Muscle of leg (tissue), 16 donors: ENCODE measurements at places on chromosomes 1 and 21. TPM values are rescaled to one million over a fixed set of nuclear protein-coding genes. Genes with fewer than 3 reads are reported as not detected.

DNA sequence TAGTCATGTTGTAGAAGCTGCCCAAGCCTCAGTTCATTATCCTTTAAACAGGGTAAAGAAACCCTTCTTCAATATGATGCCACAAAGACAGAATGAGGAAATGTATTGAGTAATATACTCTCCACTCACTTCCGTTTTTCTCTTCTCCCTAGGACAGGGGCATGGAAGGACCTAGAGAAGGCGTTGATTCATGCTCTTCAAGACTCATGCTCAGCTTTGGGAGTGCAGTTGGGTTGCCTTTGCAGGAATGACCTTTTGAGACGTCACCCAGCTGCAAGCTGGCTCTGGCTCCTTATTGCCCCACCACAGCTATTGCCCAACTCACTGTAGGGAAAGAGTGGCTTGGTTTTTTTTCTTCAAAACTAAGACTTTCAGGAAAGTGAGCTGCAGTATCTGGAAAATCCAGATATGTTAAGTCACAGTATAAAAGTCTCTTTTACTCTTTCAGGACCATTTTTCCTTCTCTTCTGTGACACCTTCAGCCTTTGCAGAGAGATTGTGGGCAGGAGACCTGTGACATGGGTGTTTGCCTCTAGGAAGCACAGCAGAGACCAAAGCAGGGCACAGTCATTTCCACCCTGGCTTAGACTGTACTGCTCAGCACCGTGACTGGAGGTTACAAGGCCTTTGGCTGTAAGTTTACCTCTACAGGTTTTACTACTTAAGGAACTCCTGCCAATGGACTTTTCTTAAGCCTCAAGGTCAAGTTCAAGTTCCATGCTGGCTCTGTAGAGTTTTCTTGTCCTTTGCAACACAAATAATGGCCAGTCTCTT, 39.5 kb downstream of the XCL2 start:
- H3K27me3 ChIP-seq = no peaks in the 10 kb centered on the region
- peaks cover 8% of the 10 kb centered on the region for H3K4me1 ChIP-seq
- H3K4me3 ChIP-seq = no peak overlapping the region
- no peaks in the 10 kb centered on the region for H3K36me3 ChIP-seq
- H3K27ac ChIP-seq = no peak overlapping the region
- DNase-seq = peak; percentile 69

DNA sequence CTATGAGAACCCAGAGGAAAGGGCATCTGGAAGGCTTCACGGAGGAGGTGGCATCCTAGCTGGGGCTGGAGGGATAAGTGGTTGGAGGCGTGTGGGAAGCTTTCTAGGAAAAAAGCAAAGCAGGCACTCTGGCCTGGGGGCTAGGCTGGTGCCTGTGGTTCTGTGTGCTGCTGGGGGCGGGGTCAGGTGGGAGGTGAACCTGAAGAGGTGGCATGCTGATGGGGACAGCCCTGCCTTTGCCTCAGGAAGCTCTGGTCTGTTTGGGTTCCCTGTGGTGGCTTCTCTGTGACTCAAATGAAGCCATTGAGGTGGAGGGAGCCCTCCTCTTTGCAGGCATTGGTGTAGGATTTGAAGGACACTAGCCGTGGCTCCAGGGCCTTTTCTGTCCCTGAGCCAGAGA, 221.6 kb upstream of the POU3F1 start:
- H3K4me1 ChIP-seq = no peaks in the 10 kb centered on the region
- H3K27ac ChIP-seq = no peak overlapping the region
- no peak overlapping the region for H3K4me3 ChIP-seq
- peaks cover 25% of the 10 kb centered on the region for H3K27me3 ChIP-seq

GRCh38 chr1:239882967-239883366, 208.7 kb upstream of the FMN2 start:
- no peak overlapping the region for H3K27ac ChIP-seq
- no peaks in the 10 kb centered on the region for H3K27me3 ChIP-seq
- no peak for DNase-seq
- H3K36me3 ChIP-seq = no peaks in the 10 kb centered on the region
- peaks cover 4% of the 10 kb centered on the region for H3K4me1 ChIP-seq

DNA sequence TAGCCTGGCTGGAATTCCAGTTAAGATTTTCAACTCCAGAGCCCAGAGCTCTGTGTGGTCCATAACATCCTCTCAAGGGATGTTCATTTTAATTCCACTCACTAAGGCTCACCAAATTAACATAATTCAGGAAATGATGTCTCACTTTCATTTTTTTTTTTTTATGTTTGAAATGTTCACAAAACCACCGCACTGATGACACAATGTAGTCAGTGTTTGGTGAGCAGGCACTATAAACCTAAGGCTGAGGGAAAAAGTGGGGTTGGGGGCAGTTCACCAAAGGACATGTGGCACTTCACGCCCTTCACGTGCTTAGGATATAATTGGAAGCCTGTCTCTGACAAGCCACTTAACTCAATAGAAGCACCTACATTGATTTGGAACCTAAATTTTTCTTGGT, 177.3 kb upstream of the CAMK1G start:
- DNase-seq = no peak
- H3K27ac ChIP-seq = no peak overlapping the region
- peaks cover 2% of the 10 kb centered on the region for H3K27me3 ChIP-seq
- no peaks in the 10 kb centered on the region for H3K36me3 ChIP-seq

- H3K27me3 ChIP-seq = no peaks in the 10 kb centered on the region
- DNase-seq = peak; percentile 92
- H3K27ac ChIP-seq = peak overlapping the region; percentile 75
These were observed 503.9 kb upstream of the USP24 start for GRCh38 chr1:55718758-55719671.

RIPK4 gene
- 0.22 TPM for total RNA-seq

MAP1LC3C gene
- total RNA-seq = 12.5 TPM

GRCh38 chr21:25934771-25935224, 200.0 kb downstream of the GABPA start:
- H3K36me3 ChIP-seq = no peaks in the 10 kb centered on the region
- H3K4me3 ChIP-seq = no peak overlapping the region
- no peaks in the 10 kb centered on the region for H3K27me3 ChIP-seq
- H3K27ac ChIP-seq = peak overlapping the region; percentile 60
- peak; percentile 82 for DNase-seq

GRHL3 gene
- 0.09 TPM for total RNA-seq

DNA sequence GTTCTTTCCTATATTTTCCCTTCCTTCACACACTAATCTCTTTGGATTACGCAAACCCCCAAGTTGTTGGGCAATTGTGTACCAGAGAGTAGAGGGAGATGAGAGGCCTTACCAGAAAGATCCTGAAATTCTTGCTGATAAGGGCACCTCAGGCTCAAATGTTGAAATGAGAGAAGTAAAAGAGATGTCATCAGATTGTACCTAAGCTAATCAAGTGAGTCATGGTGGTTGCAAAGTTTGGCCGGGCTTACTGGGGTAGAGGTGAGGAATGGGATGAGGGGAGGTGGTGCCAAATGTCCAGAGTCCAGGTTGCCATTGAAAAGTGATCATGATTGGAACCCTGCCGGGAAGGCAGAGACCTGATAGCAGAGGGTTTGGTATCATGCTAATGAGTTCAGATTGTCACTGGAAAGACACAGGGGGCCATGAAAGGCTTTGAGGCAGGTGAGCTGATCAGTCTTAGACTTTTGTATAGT, 43.1 kb downstream of the OPTC start:
- H3K4me1 ChIP-seq = no peaks in the 10 kb centered on the region
- no peak overlapping the region for H3K4me3 ChIP-seq
- H3K27ac ChIP-seq = no peak overlapping the region
- H3K36me3 ChIP-seq = no peaks in the 10 kb centered on the region
- DNase-seq = no peak

DNA sequence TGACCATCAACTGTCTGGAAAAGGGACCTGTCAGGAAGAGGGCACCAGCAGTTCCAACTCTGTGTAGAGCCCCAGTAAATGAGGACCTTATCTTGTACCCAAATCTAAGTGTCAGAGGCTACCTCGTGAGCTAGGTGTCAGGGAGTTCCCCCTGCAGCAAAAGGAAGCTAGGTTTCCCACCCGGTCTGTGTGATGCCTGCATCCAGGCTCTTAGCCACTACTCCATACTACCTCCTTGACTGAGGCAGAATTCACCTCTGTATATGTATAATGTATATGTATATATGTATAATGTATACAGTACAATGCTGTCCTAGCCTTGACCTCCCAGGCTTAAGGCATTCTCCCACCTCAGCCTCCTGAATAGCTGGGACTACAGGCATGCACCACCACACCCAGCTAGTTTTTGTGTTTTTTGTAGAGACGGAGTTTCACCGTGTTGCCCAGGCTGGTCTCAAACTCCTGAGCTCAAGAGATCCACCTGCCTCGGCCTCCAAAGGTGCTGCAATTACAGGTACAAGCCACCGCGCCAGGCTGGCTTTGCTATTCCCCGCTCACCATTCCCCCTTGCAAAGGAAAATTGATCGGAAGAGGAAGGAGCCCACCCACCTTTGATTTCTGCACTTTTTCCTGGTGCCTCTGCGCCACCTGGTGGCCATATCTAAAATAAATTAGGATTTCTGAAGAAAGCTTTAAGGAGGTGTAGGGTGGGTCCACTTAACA, 15.7 kb upstream of the LUZP1 start:
- H3K27me3 ChIP-seq = no peaks in the 10 kb centered on the region
- peak; percentile 59 for DNase-seq
- H3K4me3 ChIP-seq = peak overlapping the region; percentile 20
- no peaks in the 10 kb centered on the region for H3K36me3 ChIP-seq

NCMAP gene
- total RNA-seq = 0.18 TPM

- H3K36me3 ChIP-seq = no peaks in the 10 kb centered on the region
- H3K4me3 ChIP-seq = no peak overlapping the region
- H3K4me1 ChIP-seq = no peaks in the 10 kb centered on the region
These were observed 231.2 kb upstream of the LYPLAL1 start for GRCh38 chr1:218942431-218942830.

GRCh38 chr1:182080955-182081582, 19.6 kb upstream of the ZNF648 start:
- peak; percentile 22 for DNase-seq
- H3K27me3 ChIP-seq = no peaks in the 10 kb centered on the region
- no peaks in the 10 kb centered on the region for H3K36me3 ChIP-seq

SRSF4 gene
- 29.8 TPM for total RNA-seq

GRCh38 chr1:42999308-42999707, 40.6 kb upstream of the SLC2A1 start:
- no peaks in the 10 kb centered on the region for H3K4me1 ChIP-seq
- no peak overlapping the region for H3K27ac ChIP-seq
- H3K4me3 ChIP-seq = no peak overlapping the region
- H3K27me3 ChIP-seq = no peaks in the 10 kb centered on the region

DNA sequence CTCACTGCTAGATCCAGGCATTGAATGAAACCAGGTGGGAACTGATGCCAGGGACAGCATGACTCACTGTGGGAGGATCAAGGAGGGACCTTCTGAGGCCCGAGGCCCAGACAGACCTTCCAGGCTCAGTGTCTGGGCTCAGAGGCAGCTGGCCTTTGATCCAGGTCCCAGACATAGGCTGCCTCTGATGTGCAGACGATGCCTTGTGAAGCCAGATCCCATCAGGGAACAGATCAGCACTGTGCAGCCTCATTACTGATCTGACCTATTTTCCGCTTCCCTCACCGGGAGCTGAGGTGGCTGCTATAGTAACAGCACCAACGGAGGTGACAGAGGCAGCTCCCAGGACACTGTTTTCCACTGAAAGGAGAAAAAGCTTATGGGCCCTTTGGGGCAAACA, 399.5 kb downstream of the MATN1 start:
- DNase-seq = no peak
- peaks cover 1% of the 10 kb centered on the region for H3K27me3 ChIP-seq
- no peaks in the 10 kb centered on the region for H3K36me3 ChIP-seq
- no peak overlapping the region for H3K4me3 ChIP-seq
- peaks cover 15% of the 10 kb centered on the region for H3K4me1 ChIP-seq

DNA sequence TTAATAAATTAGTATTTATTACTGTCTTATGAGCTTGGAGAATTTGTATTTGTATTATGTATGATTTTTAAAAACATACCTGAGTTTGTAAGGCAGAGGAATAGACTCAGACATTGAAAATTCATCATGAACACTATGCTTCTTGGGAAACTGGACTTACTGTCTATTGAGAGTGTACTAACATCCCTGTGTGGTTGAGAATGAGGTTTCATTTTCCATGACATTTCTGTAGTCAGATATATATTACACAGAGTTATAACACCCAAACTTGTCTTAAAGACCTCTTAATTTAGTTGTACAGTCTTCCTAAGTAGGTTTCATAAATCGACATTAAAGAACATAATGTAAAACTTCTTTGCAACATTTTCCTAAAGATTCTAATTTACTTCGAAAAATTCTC, 30.0 kb downstream of the PPP2R5A start:
- no peaks in the 10 kb centered on the region for H3K27me3 ChIP-seq
- H3K36me3 ChIP-seq = no peaks in the 10 kb centered on the region
- no peaks in the 10 kb centered on the region for H3K4me1 ChIP-seq
- DNase-seq = no peak

TMEM51 gene
- total RNA-seq = 5.0 TPM

GRCh38 chr21:42262831-42263231, 43.9 kb downstream of the ABCG1 start:
- no peak overlapping the region for H3K4me3 ChIP-seq
- H3K36me3 ChIP-seq = no peaks in the 10 kb centered on the region
- peak overlapping the region; percentile 84 for H3K27ac ChIP-seq
- peaks cover 61% of the 10 kb centered on the region for H3K4me1 ChIP-seq
- peak; percentile 40 for DNase-seq

TTC22 gene
- total RNA-seq = 0.09 TPM

DNA sequence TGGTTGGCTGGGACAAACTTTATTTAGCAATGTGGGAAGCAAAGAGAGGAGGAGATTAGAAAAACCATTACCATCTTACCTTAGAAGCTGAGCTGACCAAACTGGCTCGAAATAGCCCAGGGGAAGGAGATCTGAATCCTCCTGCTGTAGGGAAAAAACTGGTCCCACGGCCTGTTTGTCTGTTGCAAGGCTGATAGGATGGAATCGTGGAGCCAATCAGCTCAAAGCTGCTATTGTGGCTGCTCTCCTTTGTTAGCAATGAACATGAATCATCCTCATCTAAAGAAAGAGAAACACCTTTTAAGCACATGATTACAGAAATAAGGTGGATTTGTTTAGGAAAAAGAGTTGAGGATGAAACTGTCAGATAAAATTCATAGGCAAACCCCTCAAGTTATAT, 21.5 kb downstream of the CLSPN start:
- H3K27me3 ChIP-seq = no peaks in the 10 kb centered on the region
- peaks cover 5% of the 10 kb centered on the region for H3K36me3 ChIP-seq
- H3K4me1 ChIP-seq = no peaks in the 10 kb centered on the region

DNA sequence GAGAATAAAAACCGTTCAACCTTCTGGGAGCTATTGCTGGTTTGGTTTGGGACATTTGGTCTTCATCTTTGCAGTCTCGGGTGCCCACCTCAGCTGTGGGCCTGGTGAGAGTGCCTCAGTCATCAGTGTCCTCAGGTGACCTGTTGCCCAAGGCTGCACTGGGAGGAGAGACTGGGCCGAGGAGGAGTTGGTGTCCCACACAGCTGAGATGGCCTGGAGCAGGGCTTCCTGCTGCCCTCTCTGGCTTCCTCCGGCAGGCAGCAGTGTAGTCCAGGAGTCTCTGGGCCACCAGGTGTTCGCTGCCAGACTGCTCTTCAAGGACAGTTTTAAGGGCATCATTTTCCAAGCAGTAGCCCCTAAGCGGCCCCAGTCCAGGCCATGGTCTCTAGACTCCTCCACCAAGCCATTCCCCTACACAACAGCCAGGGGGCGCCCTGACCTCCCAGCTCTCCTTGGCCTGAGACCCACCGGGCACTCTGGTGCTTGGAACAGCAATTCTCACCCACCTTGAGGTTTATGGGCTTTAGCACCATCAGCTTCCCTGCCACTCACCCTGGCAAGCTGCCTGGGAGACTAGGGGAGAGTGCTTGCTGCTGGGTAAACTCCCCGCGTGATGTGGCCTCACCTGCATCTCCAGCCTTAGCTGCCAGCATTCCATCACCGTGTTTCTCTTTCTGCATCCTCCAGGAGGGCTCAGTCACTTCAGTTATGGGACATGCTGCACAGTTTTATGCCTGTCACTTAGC, 9.1 kb upstream of the SYTL1 start:
- peak; percentile 32 for DNase-seq
- peaks cover 76% of the 10 kb centered on the region for H3K36me3 ChIP-seq
- H3K4me1 ChIP-seq = no peaks in the 10 kb centered on the region
- H3K4me3 ChIP-seq = no peak overlapping the region
- H3K27me3 ChIP-seq = no peaks in the 10 kb centered on the region
- H3K27ac ChIP-seq = no peak overlapping the region
